ENCODE measurements at places on chromosomes 1 and 21. TPM values are rescaled to one million over a fixed set of nuclear protein-coding genes. Genes with fewer than 3 reads are reported as not detected.

METTL25B gene
- 95.2 TPM for total RNA-seq

AMY1C gene
- total RNA-seq = not detected

FYB2 gene
- 4.1 TPM for total RNA-seq

USP16 gene
- 49.5 TPM for total RNA-seq

KIF17 gene
- total RNA-seq = 2.8 TPM

ETV3 gene
- 10.7 TPM for total RNA-seq
